ENCODE measurements at places on chromosomes 3 and 15.

DNA sequence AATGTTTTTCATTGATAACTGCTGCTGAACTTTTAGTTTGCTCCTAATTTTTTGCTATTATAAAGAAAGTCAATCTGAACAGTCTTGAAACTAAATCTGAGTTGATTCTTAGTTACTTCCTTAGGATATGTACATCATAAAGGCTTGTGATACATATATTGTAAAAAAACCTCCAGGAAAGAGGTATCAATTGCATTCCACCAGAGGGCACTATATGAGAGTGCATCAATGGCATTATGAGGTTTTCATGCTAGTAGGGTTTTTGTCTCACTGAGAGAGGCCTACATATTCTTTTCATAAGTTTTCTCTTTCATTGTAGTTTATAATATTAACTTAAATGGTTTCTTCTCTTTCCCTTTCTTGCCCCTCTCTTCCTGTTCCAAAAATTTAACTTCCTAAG is 46.9 kb downstream of the PIK3R4 start:
- H3K36me3 ChIP-seq = peaks cover 11% of the 10 kb centered on the region
- H3K4me3 ChIP-seq = no peak overlapping the region

GRCh38 chr3:72996121-72996472 is 514 bp upstream of the PPP4R2 start:
- H3K27me3 ChIP-seq = no peaks in the 10 kb centered on the region
- peak overlapping the region; percentile 98 for H3K27ac ChIP-seq

DNA sequence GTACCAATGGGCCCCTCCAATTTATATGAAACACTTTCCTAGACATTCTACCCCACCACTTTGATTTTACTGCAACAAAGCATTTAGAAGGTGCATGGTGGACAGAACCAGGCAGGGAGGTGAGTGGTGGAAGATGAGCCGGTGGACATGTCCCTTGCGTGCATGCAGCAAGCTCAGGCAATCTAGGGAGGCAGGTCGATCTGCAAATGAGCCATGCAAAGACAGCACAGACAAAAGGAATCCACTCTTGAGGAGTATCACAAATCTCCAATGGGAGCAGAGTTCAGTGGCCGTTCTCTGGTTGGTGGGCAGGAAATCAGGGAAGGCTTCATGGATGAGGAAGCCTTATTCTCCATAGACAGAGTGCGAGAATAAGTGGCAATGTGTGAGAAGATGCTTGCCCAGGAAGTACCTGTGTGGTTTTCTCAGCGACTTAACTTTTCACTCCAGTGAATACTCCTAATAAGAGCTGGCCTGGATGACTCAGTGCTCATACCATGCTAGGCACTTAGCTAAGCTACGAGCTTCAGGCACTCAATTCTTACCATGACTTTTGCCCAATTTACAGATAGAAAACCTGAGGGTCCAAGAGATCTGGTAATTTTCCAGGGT is 152.5 kb downstream of the FOXP1 start:
- no peak for DNase-seq
- no peaks in the 10 kb centered on the region for H3K4me1 ChIP-seq
- no peak overlapping the region for H3K27ac ChIP-seq
- no peak overlapping the region for H3K4me3 ChIP-seq
- H3K36me3 ChIP-seq = no peaks in the 10 kb centered on the region

DNA sequence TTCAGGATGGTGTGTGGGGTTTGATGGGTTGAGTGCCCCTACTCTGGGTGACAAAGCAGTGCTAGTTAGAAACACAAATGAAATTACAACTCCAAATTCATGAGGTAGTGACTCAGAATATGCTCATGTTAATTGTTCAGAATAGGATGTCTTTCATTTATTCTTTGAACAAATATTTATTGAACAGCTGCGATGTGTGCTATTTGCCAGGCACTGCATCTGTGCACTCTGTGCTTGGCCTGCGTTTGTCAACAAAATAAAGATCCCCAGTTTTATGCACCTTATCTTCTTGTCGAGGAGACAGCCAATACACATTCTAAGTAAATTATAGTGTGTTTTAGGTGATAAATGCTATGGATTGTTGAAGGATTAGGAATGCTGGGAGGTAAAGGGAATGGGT is 27.3 kb downstream of the MED12L start:
- no peak overlapping the region for H3K4me3 ChIP-seq
- no peak for DNase-seq
- H3K27me3 ChIP-seq = no peaks in the 10 kb centered on the region

DNA sequence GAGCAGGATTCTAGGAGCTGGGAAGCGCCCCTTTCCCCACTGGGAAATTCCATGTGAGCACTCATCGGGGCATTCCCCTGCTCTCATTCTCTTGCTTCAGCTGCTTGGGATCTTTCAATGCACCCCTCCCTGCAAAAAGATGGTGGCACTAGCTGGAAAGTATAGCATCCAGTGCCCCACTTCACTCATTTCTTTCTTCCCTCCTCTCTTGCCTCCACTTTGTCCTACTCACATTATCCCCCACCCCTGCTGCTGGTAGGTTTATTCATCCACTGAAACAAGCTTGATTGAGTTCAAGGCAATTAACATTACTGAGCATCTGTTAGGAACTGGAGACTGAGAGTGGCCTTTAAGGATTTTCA is 84.8 kb upstream of the LIMD1 start:
- H3K36me3 ChIP-seq = no peaks in the 10 kb centered on the region
- H3K27me3 ChIP-seq = no peaks in the 10 kb centered on the region

- no peaks in the 10 kb centered on the region for H3K27me3 ChIP-seq
- no peaks in the 10 kb centered on the region for H3K36me3 ChIP-seq
- H3K27ac ChIP-seq = no peak overlapping the region
- DNase-seq = no peak
- no peaks in the 10 kb centered on the region for H3K4me1 ChIP-seq
- no peak overlapping the region for H3K4me3 ChIP-seq
These were observed 45.6 kb upstream of the STRIT1 start for GRCh38 chr3:155339052-155339451.

GRCh38 chr3:33737146-33737545 is 19.1 kb upstream of the CLASP2 start:
- H3K27me3 ChIP-seq = no peaks in the 10 kb centered on the region
- no peaks in the 10 kb centered on the region for H3K36me3 ChIP-seq
- H3K27ac ChIP-seq = no peak overlapping the region
- H3K4me1 ChIP-seq = no peaks in the 10 kb centered on the region

- no peak overlapping the region for H3K27ac ChIP-seq
- H3K27me3 ChIP-seq = no peaks in the 10 kb centered on the region
- H3K36me3 ChIP-seq = no peaks in the 10 kb centered on the region
- DNase-seq = no peak
- H3K4me3 ChIP-seq = no peak overlapping the region
These were observed 14.4 kb downstream of the CNOT10 start for GRCh38 chr3:32699429-32699828.

GRCh38 chr3:48345946-48346572 is 12.6 kb upstream of the SPINK8 start:
- no peak overlapping the region for H3K27ac ChIP-seq
- no peak for DNase-seq
- no peaks in the 10 kb centered on the region for H3K36me3 ChIP-seq

GRCh38 chr3:187906920-187907319 is 161.7 kb upstream of the BCL6 start:
- DNase-seq = no peak
- H3K4me1 ChIP-seq = peaks cover 8% of the 10 kb centered on the region
- H3K36me3 ChIP-seq = no peaks in the 10 kb centered on the region
- H3K27me3 ChIP-seq = no peaks in the 10 kb centered on the region
- H3K4me3 ChIP-seq = no peak overlapping the region
- H3K27ac ChIP-seq = no peak overlapping the region

DNA sequence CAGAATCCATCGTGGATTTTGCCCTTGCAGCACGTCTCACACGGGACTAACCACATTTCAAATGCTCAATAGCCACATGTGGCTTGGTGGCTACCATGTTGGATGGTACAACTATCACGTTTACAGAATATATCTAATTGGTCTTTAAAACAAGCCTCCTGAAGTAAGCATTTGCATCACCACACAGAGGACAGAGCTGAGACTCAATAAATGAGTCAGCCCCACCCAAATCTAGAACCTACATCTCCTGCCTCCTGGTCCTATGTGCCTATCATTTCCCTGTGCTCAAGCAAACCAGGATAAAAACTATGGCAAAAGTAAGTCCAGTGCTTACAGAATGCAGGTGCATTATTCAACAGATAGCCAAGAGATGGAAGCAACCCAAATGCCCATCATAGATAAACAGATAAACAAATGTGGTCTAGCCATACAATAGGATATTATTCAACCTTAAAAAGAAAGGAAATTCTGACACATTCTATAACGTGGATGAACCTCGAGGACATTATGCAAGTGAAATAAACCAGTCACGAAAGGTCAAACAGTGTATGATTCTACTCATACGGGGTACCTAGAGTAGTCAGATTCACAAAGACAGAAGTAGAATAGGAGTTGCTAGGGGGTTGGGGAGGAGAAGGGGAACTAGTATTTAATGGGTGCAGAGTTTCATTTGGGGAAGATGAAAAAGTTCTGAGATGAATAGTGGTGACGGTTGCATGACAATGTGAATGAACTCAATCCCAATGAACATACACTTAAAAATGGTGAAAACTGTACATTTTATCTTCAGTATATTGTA is 43.9 kb downstream of the SRGAP3 start:
- no peak overlapping the region for H3K27ac ChIP-seq
- H3K27me3 ChIP-seq = no peaks in the 10 kb centered on the region
- H3K4me3 ChIP-seq = no peak overlapping the region
- DNase-seq = peak; percentile 3

GRCh38 chr3:48518069-48518468 is 14.1 kb upstream of the SHISA5 start:
- H3K27me3 ChIP-seq = no peaks in the 10 kb centered on the region
- DNase-seq = no peak
- no peak overlapping the region for H3K27ac ChIP-seq
- H3K36me3 ChIP-seq = no peaks in the 10 kb centered on the region
- no peak overlapping the region for H3K4me3 ChIP-seq

DNA sequence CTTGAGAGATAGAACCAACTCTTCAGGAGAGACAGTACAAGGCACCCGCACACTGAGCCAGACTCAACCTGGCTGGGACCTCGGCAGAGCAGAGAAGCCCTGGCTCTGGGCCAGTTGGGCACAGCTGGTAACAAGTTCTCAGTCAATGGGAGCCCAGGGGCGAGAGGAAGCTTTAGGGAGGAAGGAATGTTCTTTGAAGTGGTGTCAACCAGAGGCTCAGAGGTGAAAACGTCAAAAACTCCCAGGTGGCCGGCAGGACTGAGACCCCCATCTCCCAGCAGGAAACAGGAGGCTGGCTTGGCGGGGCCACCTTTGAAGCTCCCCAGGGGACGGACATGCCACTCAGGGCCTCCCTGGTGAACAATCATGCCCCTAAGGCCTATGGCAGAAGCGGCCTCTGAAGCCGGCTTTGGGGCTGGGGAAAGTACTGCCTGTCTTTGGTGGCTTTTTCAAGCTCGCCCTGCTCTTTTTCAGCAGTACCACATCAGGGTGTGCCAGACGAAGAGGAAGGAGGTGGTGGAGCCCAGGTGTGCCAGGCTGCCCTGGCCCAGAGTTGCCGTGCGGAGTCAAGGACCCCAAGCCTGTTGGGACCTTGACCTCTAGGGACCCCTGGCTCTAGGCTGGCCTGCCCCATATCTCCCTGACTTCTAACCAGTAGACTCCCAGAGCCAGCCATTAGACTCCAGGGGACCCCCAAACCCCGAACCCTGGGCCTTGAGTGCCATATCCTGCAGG is 16.7 kb upstream of the TBC1D21 start:
- no peaks in the 10 kb centered on the region for H3K4me1 ChIP-seq
- peaks cover 12% of the 10 kb centered on the region for H3K27me3 ChIP-seq
- no peak overlapping the region for H3K4me3 ChIP-seq
- no peak for DNase-seq

- H3K27me3 ChIP-seq = peaks cover 92% of the 10 kb centered on the region
- peaks cover 4% of the 10 kb centered on the region for H3K4me1 ChIP-seq
- no peaks in the 10 kb centered on the region for H3K36me3 ChIP-seq
These were observed 682 bp downstream of the ITPKA start for GRCh38 chr15:41494190-41494921.

GRCh38 chr3:64642327-64643151 is 45.3 kb downstream of the ADAMTS9 start:
- H3K36me3 ChIP-seq = no peaks in the 10 kb centered on the region
- H3K4me3 ChIP-seq = peak overlapping the region; percentile 11
- DNase-seq = no peak
- H3K27me3 ChIP-seq = no peaks in the 10 kb centered on the region
- H3K4me1 ChIP-seq = peaks cover 16% of the 10 kb centered on the region
- H3K27ac ChIP-seq = peak overlapping the region; percentile 77

- H3K27me3 ChIP-seq = no peaks in the 10 kb centered on the region
- H3K27ac ChIP-seq = peak overlapping the region; percentile 13
- no peaks in the 10 kb centered on the region for H3K4me1 ChIP-seq
- H3K4me3 ChIP-seq = no peak overlapping the region
- H3K36me3 ChIP-seq = peaks cover 71% of the 10 kb centered on the region
These were observed 30.5 kb downstream of the GYG1 start for GRCh38 chr3:149021830-149022229.

GRCh38 chr3:138066383-138066782 is 49.0 kb downstream of the DZIP1L start:
- H3K36me3 ChIP-seq = peaks cover 65% of the 10 kb centered on the region
- no peaks in the 10 kb centered on the region for H3K27me3 ChIP-seq
- no peak overlapping the region for H3K27ac ChIP-seq
- no peak overlapping the region for H3K4me3 ChIP-seq
- DNase-seq = no peak

DNA sequence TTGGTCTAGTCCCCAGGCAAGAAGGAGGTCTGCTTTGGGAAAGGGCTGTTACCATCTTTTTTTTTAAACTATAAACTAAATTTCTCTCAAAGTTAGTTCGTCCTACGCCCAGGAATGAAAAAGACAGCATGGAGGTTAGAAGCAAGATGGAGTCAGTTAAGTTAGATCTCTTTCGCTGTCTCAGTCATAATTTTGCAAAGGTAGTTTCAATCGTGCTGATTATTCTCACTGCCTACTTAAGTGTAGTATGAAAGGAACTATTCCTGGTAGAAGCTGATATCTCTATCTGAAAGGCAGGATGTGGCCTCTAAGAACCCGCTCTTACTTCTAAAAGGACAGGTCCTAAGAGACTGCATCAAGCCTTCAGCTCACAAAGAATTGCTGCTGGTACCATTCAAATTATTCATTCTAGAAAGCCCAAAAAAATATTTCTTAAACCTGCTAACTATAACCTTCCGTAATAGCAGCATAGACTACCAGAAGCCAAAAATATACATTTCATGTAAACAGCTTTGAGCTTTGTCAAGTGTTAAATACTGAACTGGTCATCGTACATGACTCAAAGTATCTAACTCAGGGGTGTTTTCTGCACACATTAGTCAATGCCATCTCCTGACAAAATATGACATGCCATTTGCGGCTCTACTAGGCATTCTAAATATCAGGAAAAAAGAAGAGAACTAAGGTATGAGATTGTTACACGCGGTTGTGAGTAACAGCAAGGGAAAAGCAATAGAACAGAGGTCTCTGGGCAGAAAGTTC is 96.0 kb upstream of the CCDC80 start:
- H3K4me3 ChIP-seq = no peak overlapping the region
- H3K27me3 ChIP-seq = no peaks in the 10 kb centered on the region
- no peak overlapping the region for H3K27ac ChIP-seq
- H3K36me3 ChIP-seq = no peaks in the 10 kb centered on the region
- no peak for DNase-seq

Data from sigmoid colon (tissue), 7 donors.